Activated naive CD8-positive, alpha-beta T cell treated with anti-CD3 and anti-CD28 coated beads for 36 hours (primary cell): ENCODE measurements at places on chromosomes 16 and 17.
A peak's percentile ranks its signal among the peaks of the same experiment; 100 is the strongest.

- DNase-seq: no peak
These were observed 28.1 kb downstream of the NGFR start for GRCh38 chr17:49523196-49523595.

- no peak for DNase-seq
These were observed 225.5 kb downstream of the STX8 start for GRCh38 chr17:9350080-9350479.

DNA sequence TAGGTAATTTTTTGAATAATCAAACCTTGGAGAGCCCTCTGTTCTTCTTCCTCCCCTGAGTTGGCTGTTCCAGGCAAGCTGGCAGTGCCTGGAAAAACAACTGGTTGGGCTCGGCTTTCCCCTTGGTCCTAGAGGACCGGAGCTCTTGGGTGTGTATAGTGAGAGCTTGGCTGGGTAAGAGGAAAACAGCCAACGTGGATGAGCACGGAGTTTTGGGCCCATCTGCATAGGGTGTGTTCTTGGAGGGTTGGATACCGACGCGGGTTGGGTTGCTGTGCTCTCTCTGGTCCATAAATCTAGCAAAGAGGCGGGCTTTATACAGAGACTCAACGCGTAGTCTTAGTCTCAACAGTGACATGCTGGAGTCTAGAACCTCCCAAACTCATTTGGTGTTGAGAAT lies 23.2 kb downstream of the ITGB3 start:
- no peak for DNase-seq

DNA sequence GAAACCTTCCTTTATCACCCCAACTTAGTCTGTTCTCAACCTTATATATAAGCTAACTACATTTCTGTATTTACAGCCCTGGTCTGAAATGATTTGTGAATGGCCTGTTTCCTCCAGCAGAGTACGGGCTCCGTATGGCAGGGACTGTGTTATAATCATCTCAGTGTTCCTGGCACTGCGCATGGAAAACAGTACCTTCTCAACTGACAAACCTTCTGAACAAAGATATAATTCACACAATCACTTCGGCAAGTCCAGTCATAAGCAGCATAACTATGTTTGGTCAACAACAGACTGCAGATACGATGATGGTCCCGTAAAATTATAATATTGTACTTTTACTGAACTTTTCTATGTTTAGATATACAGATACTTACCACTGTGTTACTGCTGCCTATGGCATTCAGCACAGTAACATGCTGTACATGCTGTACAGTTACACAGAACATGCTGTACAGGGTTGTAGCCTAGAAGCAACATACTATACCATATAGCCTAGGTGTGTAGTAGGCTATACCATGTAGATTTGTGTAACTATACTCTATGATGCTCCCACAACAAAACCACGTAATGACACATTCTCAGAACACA lies 30.0 kb downstream of the ANKFY1 start:
- no peak for DNase-seq

DNA sequence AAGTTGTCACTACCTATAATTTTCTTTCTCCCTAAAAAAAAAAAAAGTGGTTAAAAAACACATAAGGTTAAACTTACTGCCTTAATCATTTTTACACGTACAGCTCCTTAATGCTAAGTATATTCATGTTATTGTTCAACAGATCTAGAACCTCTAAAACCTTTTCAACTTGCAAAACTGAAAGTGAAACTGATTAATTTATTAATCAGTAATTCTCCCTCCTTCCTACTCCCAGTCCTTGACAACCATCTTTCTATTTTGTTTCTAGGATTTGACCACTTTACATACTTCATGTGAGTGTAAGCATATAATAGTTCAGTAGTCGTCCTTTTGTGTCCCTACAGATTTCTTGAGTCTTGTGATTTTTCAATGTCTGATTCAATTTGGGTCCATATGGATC lies 251.4 kb upstream of the KIF2B start:
- no peak for DNase-seq

DNA sequence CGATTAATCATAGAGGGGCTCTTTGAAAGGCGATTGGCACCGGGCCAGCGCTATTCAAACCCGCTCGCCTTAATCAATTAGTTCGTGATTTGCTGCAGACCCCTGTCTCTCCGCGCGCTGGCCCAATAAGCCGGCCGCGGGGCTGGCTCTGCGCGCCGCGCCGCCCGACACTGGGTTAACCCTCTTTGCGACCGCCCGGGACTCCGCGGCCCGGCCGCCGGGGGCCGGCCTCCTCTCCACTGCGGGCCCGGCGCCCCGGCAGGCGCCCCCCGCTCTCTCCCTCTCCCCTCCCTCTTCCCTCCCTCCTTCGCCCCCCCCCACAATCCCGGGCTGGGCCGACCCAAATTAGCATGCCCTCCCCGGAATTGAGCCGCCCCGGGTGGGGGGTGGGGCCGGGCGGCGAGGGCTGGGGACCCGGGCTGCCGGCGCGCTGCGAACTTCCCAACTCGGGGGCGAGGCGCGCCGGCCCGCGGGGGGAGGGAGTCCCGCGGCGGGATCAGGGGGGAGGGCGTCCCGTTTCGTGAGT lies 428 bp upstream of the SALL1 start:
- no peak for DNase-seq

GRCh38 chr17:41767324-41768042 lies 19.0 kb downstream of the JUP start:
- DNase-seq: no peak

DNA sequence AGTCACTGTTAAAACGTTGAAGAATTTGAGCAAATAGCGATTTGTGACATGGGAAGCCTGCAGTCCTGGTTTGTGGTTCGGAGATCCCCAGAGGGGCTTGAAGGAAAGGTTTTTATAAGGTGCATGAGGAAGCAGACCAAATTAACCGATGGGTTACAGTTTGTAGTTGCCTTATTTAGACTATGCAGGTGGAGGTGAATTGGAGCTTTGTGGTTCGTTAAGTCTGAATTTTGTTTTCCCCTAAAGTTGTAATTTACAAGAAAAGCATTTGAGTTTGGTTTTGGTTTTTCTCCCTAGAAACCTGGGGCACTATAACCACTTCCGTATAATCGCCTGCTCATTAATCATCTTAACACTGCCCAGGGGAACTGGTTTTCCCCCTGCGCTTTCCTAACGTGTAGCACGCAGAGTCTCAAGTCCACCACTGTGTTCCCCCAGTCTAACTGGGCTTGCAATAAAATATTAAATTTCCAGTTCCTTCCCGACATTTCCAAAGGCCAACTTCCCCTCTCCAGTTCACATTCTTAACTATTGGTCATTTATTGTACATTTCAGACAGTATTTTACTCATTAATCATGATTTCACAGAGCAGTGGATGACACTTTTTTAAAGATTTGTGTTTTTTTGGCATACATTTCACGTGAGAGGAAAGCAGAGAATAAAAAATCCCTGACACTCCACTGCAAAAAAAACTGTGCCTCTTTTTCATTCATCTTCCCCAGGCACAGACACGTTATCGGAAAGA lies 932 bp downstream of the ZNF267 start:
- peak; percentile 51 for DNase-seq

DNA sequence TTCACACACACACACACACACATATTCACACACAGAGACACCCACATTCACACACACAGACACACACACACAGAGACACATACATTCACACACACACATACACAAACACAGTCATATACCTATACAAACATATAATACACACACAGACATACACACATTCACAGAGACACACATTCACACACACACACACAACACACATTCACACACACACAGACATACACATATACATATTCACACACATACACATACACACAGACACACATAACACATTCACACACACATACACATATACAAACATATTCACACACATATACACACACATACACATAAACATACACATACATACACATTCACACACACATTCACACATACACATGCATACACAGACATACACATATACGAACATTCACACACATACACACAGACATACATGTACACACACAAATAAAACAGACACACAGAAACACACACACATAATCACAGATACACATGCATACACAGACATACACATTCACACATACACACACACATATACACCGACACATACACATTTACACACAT lies 7.9 kb downstream of the PRCD start:
- no peak for DNase-seq
